ENCODE measurements at places on chromosomes 2 and 18.

GRCh38 chr2:288758-289361 is 969 bp upstream of the ALKAL2 start:
- no peak for DNase-seq

GRCh38 chr2:234986390-234986789 is 34.6 kb downstream of the SH3BP4 start:
- DNase-seq: no peak

DNA sequence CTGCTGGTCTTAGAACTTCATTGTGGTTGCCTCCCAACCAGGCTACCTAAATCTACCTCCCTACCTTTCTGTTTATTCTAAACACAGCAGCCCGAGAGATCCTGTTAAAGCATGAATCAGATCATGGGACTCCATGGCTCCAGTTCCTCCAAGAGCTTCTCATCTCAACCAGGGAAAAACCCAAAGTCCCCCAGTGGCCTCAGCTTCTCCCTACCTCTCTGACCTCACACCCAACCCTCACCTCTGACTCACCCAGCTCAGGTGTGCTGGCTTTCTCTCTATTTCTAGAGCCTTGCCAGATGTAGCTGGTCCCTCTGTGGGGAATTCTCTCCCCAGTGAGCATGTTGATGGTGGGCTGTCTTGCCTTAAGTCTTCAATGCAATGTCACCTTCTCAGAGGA is 93.8 kb upstream of the COPS8 start:
- no peak for DNase-seq

GRCh38 chr2:20040489-20041172 is 10.8 kb downstream of the LAPTM4A start:
- DNase-seq: no peak

DNA sequence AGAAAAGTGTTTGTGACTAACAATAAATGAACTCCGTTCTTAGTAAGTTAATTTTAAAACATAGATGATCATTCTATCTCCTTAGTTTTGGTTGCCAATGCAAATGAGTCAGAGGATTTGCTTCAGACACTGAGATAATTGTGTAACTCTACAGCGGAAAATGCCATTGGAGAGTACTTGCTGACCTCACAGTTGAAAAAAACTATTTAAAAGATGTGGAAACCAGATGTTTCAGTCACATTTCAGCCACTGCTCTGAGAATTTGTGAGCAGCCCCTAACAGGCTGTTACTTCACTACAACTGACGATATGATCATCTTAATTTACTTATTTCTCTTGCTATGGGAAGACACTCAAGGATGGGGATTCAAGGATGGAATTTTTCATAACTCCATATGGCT is at the start of gene TNFAIP6:
Gene TNFAIP6 (plus strand): TSS at position 234 of the 400 bp plus-strand sequence. CDS start 75 bp downstream, at position 309.
- no peak for DNase-seq

DNA sequence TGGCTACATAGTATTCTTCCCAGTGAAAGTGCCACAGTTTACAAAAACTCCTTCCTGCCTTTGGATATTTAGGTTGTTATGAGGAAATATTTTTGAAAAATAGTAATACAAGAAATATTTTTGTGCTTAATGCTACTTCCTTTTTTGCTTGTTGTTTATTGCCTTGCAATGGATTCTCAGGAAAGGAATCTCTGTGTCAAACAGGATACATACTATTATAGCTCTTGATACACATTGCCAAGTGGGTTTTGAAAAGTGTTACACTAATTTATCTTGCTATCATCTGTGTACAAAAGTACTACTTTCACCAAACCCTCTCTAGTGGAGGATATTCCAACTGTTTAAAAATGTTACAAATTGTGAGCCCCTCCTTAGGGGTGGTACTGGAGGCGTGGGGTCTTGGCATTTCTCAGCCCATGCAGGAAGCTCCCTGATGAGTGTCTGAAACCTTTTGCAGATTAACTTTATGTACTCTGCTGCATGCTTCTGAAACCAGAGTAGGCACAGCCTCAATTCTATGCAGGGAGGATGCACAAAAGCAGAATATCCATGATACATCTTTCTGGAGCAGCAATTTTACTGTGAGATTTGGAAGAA is 54.5 kb downstream of the EVA1A start:
- no peak for DNase-seq

GRCh38 chr2:86143926-86144685 is 38.1 kb downstream of the PTCD3 start:
- DNase-seq: no peak

DNA sequence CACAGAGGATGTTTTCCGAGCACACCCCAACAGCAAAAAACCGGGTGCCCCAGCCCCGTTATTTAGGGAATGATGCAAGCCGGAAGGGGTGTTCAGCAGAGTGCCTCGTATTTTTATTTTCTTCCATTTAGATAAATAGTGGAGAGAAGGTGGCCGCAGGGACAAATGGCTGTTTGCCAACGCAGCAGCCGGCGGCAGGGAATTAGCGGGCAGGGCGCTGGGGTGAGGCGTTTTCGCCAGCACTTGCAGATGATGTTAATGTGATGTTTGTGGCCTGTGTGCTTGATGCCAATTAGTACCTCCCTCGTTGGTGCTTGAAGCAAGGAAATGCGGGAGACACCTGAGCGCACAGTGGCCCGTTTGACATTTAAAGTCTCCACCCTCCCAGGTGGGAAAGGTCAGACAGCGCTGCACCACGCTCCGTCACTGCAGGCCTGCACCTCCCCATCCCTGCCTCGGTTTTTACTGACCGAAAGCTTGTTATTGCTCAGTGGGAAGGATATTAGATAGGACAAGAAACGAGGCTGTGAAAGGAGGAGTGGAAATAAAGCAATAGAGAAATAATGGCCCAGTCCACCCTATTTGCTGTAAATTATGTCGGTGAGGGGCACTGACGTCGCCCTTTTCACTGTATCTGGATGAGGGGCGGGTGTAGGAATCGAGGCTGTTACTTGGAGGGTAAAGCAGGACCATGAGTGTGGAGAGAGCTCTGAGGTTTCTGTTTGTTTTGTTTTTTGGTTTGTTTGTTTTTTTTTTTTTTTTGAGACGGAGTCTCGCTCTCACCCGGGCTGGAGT is 39.1 kb downstream of the NFATC1 start:
- no peak for DNase-seq

- DNase-seq: no peak
These were observed 99.8 kb upstream of the KCNH7 start for GRCh38 chr2:162938387-162938786.

DNA sequence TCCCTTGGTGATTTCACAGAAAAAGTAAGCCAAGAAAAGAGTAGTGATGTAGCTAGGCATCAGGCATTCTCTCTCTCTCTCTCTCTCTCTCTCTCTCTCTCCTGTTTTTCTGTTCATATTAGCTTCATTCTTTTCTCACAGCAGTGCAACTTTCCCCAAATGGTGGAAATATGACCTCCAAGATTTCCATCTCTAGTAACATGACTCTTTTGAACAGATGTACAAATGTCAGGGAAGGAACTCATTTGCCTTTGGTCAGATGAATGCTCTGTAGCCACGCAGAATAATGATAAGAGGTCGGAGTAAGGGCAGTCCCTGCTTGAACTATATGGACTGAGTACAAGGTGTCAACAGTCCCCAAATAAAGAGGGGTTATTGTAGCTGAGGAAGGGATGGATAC is 316.2 kb downstream of the GALNT13 start:
- no peak for DNase-seq

GRCh38 chr2:65067806-65068553 is 11.8 kb downstream of the CEP68 start:
- DNase-seq: no peak

DNA sequence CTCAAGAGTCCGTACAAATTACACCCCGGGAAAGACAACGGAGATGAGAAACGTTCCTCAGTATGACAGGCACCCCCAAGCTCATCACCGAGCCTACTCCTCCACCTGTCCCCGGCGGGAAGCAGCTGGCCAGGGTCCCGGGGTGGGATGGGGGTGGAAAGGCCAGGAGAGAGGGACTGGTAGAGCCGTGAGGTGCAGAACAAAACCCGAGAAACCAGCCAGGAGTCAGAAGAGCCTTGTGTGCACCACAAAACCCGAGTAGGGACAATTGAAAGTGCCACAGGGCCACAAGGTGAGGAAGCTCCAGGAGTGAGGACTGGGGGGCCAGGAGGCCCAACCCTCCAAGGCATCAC is 75.5 kb upstream of the SALL3 start:
- DNase-seq: no peak

GRCh38 chr2:159832858-159833257 is 34.9 kb upstream of the CD302 start:
- DNase-seq: no peak

GRCh38 chr2:12704378-12704777 is 12.4 kb upstream of the TRIB2 start:
- no peak for DNase-seq

- DNase-seq: no peak
These were observed 161.2 kb downstream of the GLI2 start for GRCh38 chr2:120896901-120897300.

- no peak for DNase-seq
These were observed 138.6 kb upstream of the ZC3H15 start for GRCh38 chr2:186347472-186347871.

GRCh38 chr2:19559596-19560240 is 201.3 kb upstream of the OSR1 start:
- no peak for DNase-seq
